Activated T-cell treated with anti-CD3 and anti-CD28 coated beads for 1 hour (primary cell): ENCODE measurements at places on chromosomes 2 and 18.

DNA sequence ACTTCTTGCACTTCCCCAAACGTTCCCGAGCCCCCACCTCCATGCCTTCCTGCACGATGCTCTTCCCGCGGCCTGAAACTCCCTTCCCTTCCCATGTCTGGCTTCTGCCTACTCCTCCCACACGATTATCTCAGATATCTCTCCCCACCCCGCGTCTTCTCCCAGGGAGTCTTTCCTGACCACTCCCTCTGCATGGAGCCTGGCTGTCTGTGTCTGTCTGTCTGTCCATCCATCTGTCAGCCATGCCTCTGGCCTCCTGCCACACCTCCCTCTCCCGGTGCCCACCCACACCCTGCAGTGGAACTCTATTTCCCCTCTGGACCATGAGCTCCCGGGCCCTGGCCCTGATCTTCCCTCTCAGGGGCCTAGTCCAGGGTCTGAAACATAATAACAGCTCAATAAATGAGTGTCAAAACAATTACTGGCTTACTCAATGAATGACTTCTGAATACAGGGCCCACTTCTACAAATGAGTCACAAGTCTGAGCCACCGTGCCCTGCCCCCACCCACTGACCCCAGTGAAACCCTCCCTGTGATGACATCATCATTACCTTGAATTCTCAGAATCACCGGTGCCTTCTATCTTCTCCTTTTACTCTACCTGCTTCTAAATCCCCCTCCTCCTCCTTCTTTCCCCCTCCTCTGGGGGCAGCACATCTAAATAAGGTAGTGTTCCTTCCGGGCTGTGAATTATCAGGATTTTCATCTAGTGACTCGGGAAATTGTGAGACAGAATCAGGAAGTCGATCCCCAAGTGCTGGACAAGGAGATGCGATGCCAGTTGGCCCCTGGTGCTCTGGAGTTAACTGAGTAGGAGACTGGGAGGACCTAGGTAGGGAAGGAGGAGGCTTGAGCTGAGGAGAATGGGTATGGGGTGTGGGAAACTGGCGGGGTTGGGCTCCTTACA, 46.1 kb upstream of the PLB1 start:
- DNase-seq: peak; percentile 16

GRCh38 chr2:17302281-17302680, 216.0 kb downstream of the RAD51AP2 start:
- no peak for DNase-seq

GRCh38 chr2:26344581-26345282, 1.2 kb upstream of the SELENOI start:
- DNase-seq: no peak

DNA sequence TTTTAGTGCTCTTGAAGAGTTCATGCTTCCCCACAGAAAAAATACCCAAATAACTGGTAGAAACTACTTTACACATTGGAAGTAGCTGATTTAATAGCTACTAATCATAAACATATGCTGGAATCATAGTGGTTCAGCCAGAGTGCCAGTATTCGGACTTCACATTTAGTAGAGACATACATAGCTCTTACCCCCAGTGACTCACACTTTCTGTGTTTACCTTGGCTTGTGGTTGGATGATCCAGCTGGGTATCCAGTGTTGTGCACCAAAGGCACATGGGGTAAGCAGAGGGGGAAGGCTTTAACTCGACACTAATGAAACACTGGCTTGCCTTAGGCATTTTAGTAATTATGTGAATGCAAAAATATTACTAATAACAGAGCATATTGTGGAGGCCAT, 18.1 kb downstream of the ARHGAP28 start:
- DNase-seq: no peak

DNA sequence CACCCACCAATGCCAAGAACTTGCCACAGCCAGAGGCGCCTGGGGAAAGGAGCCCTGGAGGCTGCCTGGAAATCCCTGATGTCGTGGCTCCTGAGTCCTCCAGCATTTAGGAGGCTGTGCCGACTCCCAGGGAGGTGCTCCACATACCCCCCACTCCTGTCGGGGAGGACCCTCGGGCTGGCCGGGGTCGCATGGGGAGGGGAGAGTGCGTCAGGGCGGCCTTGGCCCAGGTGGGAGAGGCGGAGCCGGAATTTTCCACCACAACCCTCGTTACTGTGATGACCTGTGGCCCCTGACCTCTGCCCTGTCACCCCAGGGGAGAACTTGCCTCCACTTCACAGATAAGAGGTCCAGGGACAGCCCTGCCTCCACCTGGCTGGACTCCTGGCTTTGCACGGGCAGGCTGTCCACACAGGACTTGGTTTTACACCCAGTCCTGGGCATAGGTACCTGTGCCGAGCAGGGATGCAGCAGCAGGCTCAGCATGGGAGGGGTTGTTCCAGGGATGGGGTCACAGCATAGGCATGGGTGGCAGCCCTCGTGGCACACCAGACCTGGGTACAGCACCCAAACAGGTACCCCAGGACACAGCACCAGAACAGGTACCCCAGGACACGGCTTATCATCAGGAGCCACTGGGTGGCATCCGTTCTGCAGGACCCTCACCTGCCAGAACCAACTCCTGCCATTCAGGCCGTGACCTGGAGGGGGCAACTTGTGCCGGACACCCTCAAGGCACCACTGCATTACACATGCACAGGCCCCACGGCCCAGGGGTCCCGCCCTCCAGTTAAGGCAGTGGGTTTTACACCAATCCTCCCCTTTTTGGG, 12.3 kb upstream of the AGXT start:
- no peak for DNase-seq

DNA sequence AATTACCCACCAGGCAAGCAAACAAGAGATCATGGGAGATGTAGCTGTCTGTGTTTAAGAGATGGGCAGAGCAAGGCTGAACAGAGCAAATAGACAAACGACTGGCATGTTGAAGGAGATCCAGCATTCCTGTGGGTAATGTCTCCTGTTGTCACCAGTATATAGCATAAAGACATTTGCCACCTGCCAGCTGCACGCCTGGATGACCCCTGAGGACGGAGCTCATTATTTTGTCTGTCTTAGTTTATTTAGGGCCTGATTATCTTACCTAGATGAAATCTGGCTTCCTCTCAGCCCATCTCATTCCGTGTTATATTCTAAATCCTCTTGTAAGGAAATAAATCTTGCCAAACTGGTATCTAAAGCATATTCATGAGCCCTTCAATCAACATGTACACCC, 510.3 kb upstream of the LINC00305 start:
- DNase-seq: no peak

GRCh38 chr18:58398648-58399398, 230.1 kb downstream of the ALPK2 start:
- no peak for DNase-seq
